ENCODE measurements at places on chromosomes 2 and 18. TPM values are rescaled to one million over a fixed set of nuclear protein-coding genes. Genes with fewer than 3 reads are reported as not detected.

The GALNT5 gene
- total RNA-seq = not detected

DNA sequence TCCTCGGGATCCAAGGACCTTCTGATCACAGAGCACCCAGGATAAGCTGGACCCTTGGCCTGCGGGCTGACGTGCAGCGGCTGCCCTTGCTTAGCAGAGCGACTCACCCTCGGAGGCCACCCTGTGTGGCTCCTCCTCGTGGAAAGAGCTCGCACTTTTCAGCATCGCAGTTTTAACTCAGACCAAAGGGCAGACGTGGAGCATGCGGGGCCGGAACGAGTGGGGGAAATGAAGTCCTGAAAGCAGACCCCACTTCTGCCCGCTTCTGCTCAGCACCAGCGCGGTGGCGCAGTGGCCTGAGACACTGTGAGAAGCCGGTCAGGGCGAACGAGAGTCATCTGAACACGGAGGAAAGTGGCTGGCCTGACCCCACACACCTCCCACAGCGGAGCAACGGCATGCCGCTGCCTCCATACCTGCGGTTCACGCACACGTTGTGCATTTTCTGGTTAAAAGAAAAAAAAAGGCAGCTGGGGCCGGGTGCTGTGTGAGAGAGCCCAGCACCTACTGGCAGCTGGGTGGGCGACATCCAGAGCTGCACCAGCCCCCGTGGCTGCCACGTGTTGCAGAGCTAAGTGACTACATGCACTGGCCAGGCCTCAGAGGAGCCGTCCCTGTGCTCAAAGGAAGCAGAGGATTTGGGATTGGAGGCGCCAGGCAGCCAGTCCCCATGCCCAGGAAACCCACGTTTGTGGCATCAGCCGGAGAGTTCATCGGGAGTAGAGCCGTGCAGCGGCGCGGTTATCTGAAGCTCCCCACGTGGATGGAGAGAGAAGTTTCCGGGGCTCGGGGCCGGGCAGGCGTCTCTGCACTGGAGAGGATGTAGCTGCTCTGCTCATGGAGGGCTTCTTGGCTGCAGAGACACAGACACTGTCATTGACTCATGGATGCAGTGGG is 89.7 kb downstream of the USP40 start:
- no peak for DNase-seq

DNA sequence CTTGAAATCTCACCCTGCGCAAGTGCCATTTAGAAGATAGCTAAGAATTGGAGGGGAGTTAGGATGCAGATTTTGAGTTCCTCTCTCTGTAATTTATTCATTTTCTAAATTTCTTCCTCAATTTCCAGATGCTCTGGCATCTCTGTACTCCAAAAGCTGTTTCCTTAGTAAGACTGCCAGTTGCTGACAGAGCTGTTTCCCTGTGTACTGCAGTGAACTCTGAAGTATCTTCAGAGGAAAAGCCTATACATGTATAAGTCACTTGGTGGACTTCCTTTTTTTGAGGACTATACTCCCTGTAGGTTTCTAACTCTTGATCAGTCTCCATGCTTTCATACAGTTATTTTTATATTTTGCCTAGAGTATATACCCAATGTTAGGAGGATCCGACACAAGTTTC is 1.5 kb upstream of the RESP18 start:
- DNase-seq = no peak

- no peak for DNase-seq
Observed at GRCh38 chr18:6997808-6998207, 119.8 kb downstream of the LAMA1 start.

GRCh38 chr18:56083097-56083521 is 495.1 kb upstream of the TCF4 start:
- peak; percentile 50 for DNase-seq

The REG3G gene
- not detected for total RNA-seq

DNA sequence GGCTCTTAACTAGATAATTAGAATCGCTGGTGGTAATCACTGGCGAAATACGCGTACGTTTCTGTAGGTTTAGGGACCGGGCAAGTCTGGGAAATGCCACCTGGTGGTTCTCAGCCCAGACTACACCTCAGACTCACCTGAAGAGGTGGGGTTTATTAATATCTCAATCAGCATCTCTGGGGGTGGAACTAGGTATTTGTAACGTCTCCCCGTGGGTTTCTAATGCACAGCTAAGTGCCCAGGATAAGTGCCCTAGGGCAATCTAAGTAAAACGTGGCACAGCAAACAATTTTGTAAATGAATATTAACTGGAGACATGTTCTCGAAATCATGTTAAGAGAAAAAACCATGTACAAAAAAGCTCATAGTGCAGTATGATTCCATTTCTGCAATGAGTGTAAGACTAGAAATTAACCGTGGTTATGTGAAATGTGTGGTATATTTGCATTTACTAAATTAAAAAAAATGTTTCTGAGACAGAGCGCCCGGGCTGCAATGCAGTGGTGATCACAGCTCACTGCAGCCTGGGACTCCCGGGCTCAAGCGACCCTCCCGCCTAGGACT is 760 bp upstream of the CNOT11 start:
- no peak for DNase-seq

- DNase-seq = no peak
Observed at GRCh38 chr2:60408207-60408606, 145.2 kb downstream of the BCL11A start.

GRCh38 chr2:150646746-150647145 is 159.3 kb upstream of the RND3 start:
- DNase-seq = no peak

GRCh38 chr2:1658394-1659151 is 85.7 kb downstream of the PXDN start:
- no peak for DNase-seq

The TDRD15 gene
- total RNA-seq = 0.79 TPM

GRCh38 chr18:8721094-8721669 is 15.8 kb downstream of the MTCL1 start:
- DNase-seq = no peak

The GPR17 gene
- not detected for total RNA-seq

DNA sequence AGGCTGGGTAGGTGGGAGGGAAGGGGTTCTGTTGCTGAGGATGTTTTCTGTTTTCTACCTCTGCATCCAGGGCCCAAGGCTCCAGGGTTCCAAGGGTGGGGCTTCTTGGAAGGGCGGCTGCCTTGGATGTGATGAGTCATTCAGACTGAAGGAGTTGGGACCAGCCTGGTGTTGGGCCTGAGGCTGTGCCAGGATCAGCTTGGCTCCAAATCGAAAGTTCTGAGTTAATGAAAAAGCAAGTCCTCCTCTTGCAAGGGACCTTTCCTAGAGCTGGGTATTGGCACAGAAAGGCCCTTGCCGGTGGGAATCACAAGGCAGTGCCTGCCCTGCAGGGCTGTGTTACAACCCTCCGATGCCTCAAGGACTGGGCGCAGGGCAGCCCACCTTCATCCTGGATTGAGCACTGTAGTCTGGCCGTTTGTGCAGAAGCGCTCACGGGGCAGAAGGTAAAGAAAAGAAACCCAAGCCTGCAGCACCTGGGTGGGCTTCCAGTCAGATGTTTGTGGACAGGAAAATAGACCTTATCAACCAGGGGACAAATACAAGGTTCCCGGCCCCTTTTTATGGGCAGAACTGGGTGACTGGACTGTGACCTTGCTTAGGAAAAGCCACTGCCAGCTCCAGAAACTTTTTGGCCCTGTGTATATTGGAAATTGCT is 52.5 kb upstream of the MCFD2 start:
- DNase-seq = no peak

The XDH gene
- 28.3 TPM for total RNA-seq

GRCh38 chr2:72605836-72606442 is 219.9 kb downstream of the EXOC6B start:
- no peak for DNase-seq

GRCh38 chr2:159226608-159227385 is 59.7 kb downstream of the WDSUB1 start:
- no peak for DNase-seq

DNA sequence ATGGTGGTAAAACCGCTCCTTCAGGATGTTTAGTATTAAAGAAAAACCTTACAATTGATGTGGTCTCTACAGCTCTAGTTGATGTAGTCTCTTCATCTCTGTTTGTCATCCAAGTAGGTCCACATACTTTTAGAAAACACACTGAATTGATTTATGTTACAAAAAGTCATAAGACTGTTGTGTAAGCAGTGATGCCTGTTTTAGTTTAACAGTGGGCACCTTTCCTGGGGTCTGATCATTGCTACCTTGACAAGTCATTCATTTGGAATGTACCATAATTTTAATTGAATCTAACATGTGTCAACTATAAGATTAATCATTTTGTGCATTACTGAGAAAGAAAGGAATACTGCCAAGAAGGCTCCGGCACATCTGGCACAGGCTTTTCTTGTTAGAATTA is 34.3 kb downstream of the GIGYF2 start:
- DNase-seq = no peak

GRCh38 chr18:36331521-36331971 is 34.0 kb downstream of the FHOD3 start:
- DNase-seq = no peak

The RND3 gene
- total RNA-seq = 38.0 TPM

- DNase-seq = no peak
Observed at GRCh38 chr2:55896633-55897032, 26.9 kb downstream of the EFEMP1 start.

DNA sequence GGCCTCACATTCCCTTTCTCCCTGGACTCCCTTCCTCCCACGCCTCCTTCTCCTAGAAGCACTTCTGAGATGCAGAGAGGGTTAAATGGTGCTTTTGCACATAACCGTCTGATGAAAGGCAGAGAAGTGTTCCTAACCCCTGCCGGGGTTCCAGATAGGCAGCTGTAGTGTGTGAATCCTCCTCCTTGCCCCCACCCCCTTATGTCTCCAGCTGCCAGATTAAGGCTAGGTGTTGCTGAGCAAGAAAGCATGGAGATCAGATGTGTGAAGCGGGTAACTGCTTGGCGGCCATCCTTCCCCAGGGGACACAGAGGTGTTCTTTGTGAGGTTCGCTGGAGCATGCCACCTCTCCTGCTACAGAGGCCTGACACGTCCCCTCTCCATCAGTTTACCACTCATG is 88.3 kb downstream of the NRP2 start:
- no peak for DNase-seq

DNA sequence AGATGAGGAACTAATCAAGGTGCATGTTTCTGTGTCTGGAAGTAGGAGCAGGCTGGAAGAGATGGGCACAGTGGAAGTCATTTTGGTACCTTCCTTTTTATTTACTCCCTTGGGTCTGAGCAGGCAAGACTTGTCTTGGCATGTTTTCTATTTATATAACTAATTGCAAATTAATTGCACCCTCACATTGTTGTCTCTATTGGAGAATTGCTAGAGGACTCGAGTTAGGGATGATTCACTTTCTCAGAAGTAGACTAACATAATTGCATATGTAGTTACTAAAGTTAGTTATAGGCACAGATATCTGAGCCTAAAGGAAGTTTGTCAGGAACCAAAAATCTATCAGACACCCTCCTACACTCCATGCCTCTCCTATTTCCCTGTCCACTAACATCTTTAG is 92.8 kb upstream of the NRP2 start:
- no peak for DNase-seq

DNA sequence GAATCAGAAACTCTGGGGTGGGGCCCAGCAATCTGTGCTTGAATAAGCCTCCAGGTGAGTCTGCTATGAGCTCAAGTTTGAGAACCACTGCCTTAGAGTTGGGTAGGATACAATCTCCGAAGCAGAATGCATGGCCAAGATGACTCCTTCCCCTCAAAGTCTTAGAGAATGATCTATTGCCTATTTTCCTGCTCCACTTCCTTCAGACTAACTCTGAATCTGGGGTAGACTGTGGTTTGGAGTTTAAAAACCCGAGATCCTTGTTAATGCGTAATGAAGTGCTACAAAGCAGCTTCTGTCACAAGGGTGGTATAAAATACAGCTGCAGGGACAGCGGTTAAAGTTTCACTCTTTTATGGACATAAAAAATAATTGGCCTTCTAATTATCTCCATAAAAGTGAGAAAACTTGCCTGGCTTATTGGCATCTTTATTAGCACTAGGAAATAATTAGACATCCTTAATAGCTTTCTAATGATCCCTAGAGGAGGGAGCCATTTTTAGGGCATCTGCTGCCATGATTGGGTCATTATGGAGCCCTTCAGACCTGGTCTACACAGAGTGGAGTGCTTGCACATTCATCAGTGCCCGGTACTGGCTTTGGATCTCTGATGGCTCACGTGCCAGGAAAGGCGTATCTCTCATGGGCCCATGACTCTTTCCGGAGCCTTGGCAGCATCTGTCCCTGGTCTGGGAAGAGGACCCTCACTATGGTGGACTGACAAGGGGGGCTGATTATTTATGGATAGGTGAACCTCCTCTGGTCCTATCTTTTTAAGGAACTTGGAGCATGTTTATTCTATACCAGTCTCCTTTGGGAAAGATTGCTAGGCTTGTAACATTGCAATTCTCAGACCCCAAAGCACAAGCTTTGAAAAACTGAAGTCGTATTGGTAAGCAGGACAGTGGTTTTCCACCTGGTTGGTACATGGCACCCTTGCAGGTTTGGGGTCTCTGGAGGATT is 28.2 kb downstream of the SIX2 start:
- DNase-seq = no peak

- no peak for DNase-seq
Observed at GRCh38 chr18:58514773-58515172, 114.1 kb downstream of the ALPK2 start.

The CHRND gene
- not detected for total RNA-seq

DNA sequence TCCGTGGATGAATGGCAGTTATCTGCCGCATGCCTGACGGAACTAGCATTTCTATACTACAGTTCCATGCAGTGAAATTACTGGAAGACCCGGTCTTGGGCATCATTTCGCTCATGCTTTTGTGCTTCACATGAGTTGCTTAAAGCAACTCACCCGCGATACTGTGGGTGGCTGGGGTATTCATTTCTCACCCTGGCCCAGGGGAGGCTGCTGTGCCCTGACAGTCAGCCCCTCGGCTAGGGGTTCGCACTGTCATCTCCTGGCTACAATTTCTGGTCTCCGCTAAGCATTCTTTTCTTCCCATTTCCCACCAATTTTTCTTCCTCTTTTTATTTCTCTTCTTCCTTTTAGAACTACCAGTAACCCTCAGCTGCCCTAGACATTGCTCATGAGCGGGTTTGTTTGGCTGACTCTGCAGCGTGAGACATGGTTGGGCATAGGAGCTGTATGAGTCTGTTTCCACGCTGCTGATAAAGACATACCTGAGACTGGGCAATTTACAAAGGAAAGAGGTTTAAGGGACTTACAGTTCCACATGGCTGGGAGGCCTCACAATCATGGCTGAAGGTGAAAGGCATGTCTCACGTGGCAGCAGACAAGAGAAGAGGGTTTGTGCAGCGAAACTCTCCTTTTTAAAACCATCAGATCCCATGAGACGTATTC is 16.5 kb upstream of the CNDP2 start:
- no peak for DNase-seq

The SLC19A3 gene
- 16.6 TPM for total RNA-seq

- no peak for DNase-seq
Observed at GRCh38 chr2:222891890-222892289, 31.1 kb downstream of the ACSL3 start.

The TWIST2 gene
- 0.18 TPM for total RNA-seq

The VWA3B gene
- total RNA-seq = not detected

DNA sequence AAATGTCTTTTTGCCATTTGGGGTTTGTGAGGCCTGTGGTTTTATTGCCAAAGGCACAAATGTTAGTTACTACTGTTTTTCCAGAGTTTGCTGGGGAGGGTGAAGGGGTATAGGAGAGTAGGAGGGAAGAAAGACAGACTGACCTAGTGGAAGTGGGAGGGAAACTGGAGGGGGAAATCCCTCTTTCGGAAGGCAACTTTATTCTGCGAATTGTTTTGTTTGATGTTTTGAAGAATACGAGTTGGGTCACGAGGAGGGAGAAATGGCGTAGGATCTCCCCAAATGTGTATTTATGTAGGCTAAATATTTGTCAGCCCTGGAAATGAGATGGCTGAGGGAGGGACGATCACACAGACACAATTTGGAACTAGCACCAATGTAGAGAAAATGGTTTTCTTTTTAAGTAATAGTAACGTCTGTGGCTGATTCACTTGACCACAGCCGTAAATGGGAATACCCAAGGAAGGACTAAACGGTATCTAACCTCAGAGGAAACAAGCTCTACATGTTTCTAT is 172.3 kb downstream of the ICOS start:
- no peak for DNase-seq

Measured in right lobe of liver (tissue), 6 donors.